Natural killer cell (primary cell): ENCODE measurements at places on chromosomes 1 and 21.

GRCh38 chr1:240478536-240478935, 133.4 kb downstream of the GREM2 start:
- DNase-seq: no peak

- peak; percentile 34 for DNase-seq
Observed at GRCh38 chr1:31413405-31414001, 490 bp downstream of the SERINC2 start.

DNA sequence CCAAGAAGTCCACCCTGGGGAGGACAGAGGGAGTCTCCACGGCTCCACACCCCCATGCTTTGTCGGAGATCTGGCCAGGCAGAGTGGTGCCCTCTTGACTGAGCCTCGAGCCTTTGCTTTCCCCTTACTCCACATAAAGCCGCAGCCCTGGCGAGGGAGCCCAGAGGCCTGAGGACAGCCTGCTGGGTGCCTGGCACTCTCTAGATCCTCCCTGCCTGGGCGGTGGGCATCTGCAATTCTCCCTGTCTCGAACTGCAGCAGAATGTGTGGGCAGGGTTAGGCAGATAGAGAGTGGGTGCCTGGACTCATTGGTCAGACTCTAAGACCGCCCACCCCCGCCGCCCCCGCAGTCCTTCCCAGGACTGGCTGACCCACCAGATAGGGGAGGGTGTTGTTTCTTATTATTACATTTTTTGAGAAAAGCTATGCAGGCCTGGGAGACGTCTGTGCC, 13.9 kb downstream of the EPHX1 start:
- no peak for DNase-seq

DNA sequence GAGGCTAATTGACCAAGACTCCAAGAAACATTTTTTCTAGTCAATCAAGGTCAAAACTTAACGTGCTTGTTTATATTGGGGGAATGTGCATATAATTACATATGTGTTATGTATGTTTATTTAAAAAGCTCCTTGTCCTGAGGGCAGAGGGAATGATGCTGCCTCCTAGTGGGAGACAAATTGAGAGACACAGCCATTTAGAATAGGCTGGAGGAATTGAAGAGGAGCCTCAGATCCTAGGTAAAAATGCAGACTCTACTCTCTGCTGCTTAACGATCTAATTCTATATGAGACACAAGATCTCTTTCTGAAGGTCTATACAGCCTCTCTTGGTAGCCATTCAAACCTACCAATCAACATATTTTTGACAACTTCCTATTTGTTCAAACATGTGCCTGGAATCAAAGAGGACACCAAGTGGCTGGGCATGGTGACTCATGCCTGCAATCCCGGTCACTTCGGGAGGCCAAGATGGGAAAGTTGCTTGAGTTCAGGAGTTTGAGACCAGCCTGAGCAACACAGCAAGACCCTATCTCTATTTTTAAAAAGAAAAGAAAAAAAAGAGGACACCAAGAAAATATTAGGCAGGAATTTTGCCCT, 136.6 kb upstream of the ZNF648 start:
- DNase-seq: no peak

DNA sequence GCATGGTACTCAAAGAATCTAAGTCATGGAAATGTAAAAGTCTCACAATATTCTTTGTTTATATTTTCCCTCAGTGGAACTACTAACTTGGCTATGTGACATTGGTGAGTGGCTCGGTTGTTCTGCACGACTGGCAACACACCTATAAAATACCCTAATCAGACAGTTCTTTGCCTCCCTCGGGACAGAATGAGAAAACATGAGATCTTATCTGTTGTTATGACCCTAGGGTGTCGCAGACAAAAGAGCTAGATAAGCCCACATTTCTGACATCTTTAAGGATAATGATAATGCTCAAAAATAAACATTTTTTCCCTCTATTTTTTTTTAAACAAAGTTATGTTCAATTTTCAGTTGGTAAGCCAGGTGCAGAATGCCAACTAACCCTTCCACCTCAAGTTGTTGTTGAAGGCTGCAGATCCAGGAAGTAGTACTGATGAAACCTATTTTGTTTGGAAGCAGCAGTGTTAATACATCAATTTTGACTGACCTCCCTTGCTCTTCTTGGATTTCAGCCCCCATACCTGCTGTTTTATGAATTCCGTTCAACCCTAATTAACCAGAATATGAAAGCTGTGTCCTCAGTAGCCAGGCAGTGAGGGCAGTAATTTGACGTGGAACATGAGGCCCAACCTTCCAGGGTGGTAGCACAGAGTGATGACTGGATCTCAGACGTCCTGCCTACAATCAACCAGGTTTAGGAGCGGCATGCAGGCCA, 108.7 kb upstream of the DUSP10 start:
- no peak for DNase-seq

DNA sequence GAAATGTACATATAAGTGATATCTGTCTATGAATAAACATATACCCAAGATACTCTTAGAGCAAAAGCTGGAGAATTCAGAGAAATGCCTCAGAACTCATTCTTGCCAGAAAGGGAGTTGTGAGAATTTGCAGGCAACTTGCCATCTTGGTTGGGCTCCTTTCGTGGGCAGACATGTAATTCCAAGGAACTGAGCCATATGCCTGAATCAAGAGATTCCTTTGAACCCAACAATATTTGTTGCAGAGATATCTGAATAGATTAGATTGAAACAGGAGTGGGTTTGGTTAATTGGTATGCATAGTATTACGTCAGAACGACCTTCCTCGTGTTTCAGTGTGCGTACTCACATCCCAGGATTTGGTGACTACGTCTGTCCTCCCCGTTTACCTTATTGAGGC, 67.0 kb downstream of the TGFB2 start:
- no peak for DNase-seq

DNA sequence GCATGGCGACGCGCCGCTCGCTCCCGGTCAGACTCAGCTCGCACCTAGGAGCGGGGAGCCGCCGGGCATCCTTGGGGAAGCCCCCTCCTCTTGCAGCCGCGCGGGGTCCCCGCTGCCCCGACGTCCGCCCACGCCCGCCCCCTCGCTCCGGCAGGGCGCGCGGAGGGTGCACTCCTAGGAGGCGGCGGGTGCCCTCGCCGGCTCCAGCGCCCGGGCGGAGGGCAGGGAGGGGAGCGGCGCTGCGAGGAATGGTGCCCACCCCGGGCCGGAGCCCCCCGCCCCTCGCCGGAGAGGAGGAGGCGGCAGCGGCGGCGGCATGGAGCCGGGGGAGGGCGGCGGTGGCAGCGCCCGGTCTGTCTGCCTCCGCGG, 488 bp downstream of the FAM78B start:
- DNase-seq: no peak

GRCh38 chr1:241695246-241696171, 43.4 kb downstream of the WDR64 start:
- DNase-seq: no peak

DNA sequence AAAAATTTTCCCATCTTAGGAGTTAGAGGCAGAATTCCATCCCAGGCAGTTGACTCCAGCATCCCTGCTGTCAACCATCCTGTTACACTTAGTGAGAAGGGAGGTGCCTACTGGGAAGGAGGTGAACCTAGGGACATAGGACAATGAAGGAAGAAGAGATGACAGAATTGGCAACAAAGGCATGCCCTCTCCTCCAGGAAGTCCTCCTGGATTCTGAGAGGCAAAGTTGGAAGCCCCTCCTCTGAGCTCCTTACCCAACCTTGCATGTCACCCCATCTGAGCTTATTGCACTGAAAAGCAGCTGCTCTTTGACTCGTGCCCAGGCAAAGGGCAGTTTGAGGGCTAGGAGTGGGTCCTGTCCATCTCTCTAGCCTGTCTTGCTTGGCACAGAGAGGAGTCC, 66.9 kb downstream of the PAX7 start:
- no peak for DNase-seq

DNA sequence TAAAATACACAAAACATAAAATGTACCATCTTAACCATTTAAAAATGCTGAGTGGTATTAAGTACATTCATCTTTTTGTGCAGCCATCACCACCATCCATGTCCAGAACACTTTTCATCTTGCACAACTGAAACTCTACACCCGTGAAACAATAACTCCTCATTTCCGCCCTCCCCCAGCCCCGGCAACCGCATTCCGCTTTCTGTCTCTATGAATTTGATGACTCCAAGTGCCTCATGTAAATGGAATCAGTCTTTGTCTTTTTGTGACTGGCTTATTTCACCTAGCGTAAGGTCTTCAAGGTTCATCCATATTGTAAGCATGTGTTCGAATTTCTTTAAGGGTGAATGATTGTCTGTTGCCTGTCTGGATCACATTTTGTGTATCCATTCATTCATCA, 37.2 kb downstream of the SCCPDH start:
- no peak for DNase-seq

- DNase-seq: no peak
Observed at GRCh38 chr1:76891931-76892622, 24.8 kb downstream of the ST6GALNAC5 start.

- DNase-seq: no peak
Observed at GRCh38 chr1:194889310-194889709, 1702.9 kb upstream of the B3GALT2 start.

GRCh38 chr1:69258842-69259241, 308.9 kb upstream of the LRRC7 start:
- DNase-seq: no peak

- DNase-seq: no peak
Observed at GRCh38 chr1:69513601-69514000, 54.1 kb upstream of the LRRC7 start.

GRCh38 chr21:24844671-24845070, 762.6 kb downstream of the MRPL39 start:
- DNase-seq: no peak

DNA sequence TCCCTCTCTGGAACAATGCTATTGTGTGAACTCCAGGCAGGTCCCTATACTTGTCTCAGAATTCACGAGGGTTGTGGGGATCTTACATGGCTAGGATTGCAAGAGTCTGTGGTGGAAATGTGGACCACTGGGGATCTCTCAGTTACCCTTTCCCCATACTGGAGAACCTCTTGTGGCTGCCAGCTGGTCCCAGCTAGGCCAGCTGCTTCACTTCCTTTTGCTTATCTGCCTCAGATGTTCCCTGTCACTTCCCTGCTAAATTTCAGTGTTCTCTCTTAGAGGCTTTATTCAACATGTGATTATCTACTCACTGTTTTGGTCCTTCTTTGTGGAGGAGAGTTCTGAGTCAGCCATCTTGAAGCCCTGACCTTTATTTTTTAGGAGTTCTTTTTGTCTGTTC, 75.9 kb upstream of the SAMD13 start:
- DNase-seq: no peak

- DNase-seq: no peak
Observed at GRCh38 chr21:26140164-26140579, 30.4 kb downstream of the APP start.

DNA sequence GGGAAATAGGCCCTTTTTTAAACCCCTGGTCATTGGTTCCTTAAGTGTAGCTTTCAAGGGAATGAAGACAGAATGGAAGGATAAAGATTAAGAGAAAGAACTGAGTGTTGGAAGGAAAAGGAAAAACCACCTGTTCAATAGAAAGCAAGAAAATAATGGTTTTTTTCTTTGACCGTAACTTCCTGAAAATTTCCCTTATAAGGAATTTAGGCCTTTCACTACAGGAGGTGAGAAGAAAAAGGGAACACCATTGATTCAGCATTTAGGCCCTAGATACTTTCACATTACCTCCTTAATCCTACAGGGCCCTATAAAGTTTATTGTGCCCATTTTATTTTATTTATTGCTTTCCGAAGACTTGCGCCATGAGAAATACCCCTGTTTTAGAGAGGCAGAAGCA, 18.9 kb downstream of the KPNA6 start:
- no peak for DNase-seq

- no peak for DNase-seq
Observed at GRCh38 chr1:208008534-208008933, 97.6 kb upstream of the CD34 start.

DNA sequence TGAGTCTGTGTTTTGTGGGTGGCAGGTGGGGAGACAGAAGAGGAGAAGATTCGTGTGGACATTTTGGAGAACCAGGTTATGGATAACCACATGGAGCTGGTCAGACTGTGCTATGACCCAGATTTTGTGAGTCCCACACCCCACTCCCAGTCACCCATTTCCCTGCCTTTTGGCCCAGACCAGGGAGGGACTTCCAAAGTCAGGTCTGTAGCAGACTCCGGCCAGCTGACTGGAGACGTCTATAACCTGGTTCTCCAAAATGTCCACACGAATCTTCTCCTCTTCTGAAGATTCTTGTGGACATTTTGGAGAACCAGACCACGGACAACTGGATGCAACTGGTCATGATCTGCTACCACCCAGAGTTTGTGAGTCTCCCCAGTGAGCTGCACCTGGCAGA, 1.6 kb downstream of the GSTM5 start:
- no peak for DNase-seq

DNA sequence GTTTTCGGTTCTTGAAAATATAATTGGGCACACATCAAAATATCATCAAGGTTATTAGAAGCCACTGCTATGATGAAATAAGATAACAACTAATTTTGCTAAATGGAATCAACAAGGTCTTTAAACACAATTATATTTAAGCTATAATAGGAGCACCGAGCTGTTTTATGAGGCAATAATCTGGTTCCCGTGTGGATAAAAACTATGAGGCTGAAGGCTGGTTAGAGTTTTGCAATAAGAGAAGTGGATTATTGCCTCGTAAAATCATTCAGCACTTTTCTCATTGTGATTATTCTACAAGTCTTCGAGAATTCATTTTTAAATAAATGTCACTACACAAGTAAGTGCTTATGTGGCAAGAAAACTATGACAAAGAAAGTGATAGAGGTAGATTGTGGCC, 975.7 kb upstream of the ADGRL2 start:
- DNase-seq: no peak

DNA sequence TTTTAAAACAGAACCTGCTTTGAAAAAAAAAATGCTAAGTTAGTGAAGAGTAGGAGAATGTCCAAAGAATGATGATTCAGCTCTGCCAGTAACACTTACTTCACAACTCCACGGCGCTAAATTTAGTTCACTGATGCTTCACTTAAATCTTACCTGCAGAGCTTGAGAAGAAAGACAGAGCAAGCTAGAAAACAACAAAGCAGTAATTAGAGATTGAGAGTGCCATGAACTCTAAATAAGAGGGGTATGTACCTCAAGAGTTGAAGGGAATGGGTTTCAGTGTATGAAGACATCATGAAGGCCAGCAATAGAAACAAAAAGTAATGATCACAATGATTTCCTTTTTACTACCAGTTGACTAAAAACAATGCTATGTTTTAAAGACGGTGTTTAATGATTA, 32.8 kb downstream of the EPRS1 start:
- no peak for DNase-seq

DNA sequence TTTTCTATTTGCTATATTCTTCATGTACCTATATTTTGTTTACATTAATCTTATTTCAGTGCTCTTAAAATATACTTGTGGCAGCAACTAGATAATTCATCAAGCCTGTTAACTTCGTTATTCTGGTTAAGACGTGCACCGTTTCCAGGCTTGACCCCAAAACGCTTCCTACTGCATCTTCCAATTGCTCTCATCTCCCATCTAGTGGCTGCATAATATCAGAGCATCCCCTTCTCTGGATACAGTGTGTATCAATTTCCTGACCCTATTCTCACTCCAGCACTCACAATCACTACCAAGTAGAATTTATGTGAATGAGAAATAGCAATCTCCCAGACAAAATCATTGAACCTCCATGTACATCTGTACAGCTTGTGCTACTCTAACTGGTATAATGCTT, 1280.3 kb upstream of the B3GALT2 start:
- no peak for DNase-seq
